H1 (cell line): ENCODE measurements at places on chromosomes 4 and X.

DNA sequence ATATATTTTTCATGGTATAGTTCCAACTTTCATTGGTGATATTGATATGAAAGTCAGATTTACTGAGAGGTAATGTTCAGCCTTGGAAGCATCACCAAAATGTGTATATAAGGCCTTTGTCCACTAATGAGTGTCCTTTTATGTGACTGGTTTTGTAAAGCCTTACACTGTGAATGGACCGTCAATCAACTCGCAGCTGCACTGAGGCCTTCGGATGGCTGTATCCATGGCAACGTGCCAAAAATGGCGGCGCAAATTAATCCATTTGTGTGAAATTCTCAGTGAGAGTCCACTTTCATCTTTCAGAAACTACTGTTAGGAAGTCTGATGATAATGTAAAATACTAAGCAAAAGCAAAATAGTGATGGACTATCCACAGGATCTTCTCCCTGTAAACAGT, 131.7 kb downstream of the SPCS3 start:
- no peak for DNase-seq

DNA sequence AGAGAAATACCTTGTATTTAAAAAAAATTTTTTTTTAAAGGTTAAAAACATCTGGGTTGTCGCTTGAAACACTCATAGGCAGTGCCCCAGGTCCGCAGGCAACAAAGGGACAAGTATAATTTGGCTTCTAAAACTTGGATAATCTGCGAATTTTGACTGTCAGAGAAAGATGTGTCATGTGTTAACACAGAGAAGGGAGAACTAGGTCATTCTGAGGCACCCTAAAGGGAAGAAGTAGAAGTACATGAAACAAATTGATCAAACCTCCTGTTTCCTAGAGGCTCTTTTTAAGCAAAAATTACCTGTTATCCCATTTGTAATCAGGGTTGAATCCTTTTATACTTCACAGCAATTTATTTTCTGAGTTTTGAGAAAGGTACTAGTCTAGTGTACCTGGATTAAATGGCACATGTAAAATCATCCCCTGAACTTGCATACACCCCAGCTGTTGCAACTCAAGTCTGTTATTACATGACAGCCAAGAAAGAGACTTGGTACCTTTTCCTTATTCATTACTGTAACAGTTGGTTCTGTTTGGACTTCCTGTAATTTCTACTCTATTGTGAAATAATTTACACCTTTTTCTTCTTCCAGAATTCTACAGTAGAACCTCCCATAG, 1.7 kb downstream of the SRD5A3 start:
- no peak for DNase-seq

DNA sequence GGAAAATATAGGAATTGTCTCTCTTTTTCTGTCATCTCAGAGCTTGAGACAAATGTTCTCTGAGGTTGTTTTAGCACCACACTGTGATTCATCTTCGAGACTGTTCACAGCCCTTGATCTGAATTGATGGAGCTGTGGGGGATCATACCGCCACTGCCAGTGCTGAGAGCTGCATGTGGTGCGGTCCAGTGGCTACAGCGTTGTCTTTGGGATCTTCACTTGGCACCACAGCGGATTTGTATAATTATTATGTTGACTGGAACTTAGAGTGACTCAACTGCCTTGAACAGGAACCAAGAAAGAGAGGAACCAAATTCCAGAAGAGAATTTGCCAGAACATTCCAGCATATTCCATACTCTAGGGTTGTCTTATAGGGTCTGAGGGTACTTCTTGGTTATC, 29.1 kb downstream of the TBL1X start:
- DNase-seq: no peak

DNA sequence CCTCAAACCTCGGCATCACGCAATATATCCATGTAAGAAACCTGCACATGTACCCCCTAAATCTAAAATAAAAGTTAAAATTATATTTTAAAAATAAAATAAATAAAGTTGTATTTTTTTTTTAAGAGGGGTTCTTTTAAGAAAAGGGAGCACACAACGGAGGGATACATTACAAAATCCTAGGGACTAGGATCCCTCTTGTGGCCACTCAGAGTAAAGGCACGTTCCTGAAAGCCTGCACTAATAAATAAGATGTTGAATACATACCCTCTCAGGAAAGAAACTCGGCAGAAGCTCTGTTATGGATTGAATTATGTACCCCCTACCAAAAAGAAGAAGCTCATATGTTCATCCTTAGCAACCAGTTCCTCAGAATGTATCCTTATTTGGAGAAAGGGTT, 50.9 kb upstream of the PRDX4 start:
- no peak for DNase-seq

- no peak for DNase-seq
Measured at GRCh38 chrX:5307416-5307815, 921.3 kb downstream of the NLGN4X start.

- no peak for DNase-seq
Measured at GRCh38 chr4:141786946-141787345, 150.6 kb downstream of the IL15 start.

DNA sequence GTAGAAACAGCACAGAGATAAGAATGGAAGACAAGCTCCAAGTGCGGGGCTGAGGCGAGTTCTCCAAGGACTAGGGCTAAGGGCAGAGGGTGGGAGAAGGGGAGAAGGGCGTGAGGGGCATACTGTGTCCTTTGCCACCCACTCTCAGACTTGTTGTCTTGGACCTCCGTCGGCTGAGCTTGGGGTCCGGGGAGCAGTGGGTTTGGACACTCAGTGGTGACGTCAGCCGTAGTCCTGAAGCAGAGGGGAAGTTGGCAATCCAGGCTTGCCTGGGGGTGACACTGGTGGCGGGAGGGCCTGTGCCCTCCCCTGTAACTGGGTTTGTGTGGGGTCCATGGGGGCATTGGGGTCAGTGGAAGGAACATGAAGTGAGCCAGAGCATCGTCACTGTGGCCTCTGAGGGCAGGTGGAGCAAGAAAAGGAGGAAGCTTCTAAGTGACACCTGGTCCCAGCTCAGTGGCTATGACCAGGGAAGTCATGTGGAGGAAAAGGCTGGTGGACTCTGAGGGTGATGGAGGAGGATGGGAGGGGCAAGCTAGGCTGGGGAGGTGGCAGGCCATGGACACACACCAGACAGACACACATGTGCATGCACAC, 17.6 kb downstream of the CD99 start:
- no peak for DNase-seq

- DNase-seq: no peak
Measured at GRCh38 chr4:37803348-37803973, 23.0 kb upstream of the PGM2 start.

DNA sequence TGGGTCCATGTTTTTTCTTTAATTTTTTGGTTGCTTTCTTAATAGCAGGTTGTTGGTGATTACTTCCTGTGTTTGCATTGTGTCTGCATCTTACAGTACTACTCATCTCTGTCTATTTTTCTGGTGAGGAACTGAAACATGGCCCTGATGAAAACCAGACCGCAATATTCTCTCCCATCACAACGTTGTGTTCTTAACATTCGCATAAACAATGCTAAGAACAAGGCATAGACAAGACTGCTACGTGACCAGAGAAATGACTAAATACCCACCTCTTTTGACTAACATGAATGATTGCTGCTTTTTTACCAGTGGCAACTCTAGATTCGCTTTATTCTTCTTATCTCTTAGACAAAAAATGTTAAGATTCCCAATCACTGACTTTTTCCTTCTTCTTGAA, 179.1 kb downstream of the GC start:
- DNase-seq: no peak

DNA sequence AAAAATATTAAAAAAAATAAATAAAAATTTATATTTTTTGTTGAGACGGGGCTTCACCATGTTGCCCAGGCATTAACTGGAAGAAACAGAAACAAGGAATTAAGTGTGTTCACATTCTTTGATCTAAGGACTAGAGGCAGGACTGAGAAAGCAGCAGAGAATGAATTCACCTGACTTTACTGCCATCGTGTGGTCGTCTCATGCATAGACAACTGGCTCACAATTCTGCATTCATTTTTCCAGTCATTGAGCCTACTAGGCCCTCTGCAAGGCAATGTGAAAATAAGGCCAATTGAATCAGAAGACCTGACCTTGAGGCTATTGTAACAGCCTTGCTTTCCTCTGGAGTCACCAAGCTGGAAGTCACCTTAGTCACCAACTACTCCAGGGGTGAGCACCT, 37.4 kb downstream of the LHFPL1 start:
- peak; percentile 13 for DNase-seq

GRCh38 chr4:80507507-80507906, 172.0 kb downstream of the CFAP299 start:
- DNase-seq: no peak

DNA sequence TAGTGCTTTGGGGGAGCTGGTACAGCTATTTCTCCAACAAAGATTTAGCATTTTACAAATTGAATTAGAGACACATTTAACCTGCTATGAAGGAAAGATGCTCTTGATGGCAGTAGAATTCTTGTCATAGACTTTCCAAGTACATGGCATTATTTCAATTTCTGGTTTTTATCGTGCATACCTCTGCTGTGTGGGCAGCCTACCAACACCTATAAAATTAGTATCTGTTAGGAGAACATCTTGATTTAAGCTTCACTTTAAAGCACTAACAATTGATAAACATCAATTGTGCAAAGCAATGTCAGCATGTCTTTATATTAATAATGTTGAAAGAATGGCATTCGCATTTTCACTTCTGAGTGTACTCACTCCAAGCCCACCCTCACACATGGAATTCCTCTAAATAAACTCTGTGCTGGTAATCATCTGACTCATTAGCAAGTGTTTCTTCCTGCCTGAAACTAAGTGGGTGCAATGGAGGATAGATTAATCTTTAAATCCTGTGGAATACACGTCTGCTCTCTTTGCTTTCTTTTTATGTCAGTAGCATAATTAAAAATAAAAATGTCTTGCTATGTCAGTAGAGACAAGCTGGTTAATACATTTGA, 279.8 kb upstream of the MAGEB18 start:
- no peak for DNase-seq

GRCh38 chr4:158147151-158147550, 25.7 kb downstream of the GASK1B start:
- DNase-seq: no peak

DNA sequence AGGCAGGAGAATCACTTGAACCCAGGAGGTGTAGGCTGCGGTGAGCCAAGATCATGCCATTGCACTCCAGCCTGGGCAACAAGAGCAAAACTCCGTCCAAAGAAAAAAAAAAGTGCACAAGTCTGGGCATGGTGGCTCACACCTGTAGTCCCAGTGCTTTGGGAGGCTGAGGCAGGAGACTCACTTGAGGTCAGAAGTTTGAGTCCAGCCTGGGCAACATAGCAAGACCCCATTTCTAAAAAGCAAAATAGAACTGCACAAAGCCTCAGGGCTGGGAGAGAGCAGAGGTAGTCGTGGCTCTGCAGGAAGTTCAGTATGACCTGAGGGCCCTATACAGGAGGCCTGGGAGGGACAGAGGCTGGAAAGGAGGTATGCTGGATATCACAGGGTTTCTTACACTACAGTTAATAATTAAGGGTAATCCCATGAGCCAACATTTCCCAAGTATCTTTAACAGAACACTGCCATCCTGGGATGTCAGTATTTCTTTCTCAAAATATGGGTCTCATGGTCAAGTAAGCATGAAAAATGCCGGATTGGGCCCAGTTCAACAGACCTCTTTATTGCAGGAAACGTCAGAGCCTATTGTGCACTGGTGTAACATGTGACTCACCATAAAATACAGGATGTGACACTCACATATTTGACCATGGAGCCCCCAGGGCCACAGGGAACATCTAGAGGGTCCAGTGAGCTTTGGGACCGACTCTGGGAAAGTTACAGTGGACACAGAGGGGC, 37.8 kb downstream of the ACSL1 start:
- no peak for DNase-seq

GRCh38 chr4:25012655-25013054, 18.1 kb downstream of the LGI2 start:
- DNase-seq: no peak

GRCh38 chr4:108398316-108398715, 222.1 kb upstream of the RPL34 start:
- DNase-seq: no peak

DNA sequence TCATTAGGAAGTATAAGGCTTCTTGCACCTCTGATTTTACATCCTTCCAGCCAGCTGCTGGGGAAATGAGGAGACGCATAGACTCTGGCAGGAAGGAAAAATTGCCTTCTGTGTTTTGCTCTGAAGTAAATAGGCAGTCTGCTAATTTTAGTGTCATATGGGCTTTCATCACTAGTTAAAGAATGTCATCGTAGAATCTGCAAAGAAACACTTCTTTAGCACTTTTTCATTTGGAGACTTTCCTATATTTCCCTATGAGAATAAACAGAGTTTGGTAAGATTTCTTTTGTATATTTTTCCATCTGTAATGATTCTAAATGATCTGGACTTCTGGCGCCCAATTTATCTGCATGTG, 3.3 kb downstream of the ADGRL3 start:
- no peak for DNase-seq

DNA sequence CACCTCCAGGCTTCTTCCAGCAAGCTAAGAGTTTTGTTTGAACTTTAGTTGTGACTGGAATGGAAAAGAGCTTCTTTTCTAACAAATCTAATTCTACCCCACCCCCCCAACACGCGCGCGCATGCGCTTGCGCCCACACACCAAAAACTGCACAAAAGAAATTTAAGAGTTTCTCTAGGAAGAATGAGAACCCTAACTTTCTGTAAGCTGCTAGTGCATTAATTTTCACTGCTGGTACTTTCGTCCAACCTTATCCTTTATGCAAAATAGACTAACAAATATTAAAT, 9.0 kb upstream of the INTU start:
- no peak for DNase-seq

GRCh38 chrX:123219916-123220315, 35.8 kb downstream of the GRIA3 start:
- DNase-seq: no peak

DNA sequence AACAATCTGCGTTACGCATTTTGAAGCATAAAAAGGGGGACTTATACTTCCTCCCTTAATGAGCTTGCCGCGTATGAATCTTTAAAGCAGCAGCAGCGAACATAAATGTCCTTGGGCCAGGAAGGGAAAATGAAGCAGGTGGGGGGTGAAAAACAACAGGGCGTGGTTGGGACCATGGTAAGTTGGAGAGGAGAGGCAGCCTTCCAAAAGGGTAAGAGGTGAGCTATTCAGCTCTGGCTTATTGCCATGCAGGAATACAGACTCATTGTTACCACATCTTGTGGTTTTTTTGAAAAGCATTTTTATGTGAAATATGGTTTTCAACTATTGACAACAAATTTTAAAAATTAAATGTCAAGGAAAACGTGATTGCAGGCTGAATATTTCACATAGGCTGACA, 710.7 kb upstream of the FAM241A start:
- no peak for DNase-seq

- no peak for DNase-seq
Measured at GRCh38 chr4:38601244-38601915, 62.6 kb upstream of the KLF3 start.

DNA sequence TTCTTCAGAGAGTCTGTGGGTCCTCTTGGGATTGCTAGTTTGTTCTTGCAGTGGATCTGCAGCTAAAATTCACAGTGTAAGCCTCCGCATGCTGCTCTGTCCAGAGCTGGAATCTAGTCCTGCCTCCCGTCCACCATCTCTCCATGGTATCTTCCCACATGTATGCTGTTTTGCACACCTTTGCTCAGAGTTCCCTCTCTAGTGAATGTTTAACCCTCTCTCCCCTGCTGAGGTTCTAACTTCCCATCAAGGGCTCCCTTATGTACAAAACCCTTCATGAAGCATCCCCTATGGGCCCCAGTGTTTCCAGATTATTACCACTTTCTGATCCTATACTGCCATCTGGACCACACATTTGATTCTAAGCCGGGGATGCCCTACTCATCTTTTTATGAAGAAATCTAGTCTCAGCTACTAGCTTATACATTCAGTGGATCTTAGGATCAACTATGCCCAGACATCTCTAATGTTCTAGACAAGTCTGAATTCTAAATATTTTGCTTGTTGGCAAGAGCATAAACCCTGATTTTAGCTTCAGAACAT, 157.3 kb downstream of the CPEB2 start:
- DNase-seq: no peak
